ENCODE measurements at places on chromosomes 2 and 18. TPM values are rescaled to one million over a fixed set of nuclear protein-coding genes. Genes with fewer than 3 reads are reported as not detected.

GRCh38 chr2:19454125-19454524 lies 95.7 kb upstream of the OSR1 start:
- DNase-seq = no peak

- DNase-seq = no peak
Observed at GRCh38 chr2:230319211-230319862, 7.7 kb upstream of the SP140L start.

- peak; percentile 80 for DNase-seq
Observed at GRCh38 chr2:206800506-206801417, 35.4 kb downstream of the FASTKD2 start.

DNA sequence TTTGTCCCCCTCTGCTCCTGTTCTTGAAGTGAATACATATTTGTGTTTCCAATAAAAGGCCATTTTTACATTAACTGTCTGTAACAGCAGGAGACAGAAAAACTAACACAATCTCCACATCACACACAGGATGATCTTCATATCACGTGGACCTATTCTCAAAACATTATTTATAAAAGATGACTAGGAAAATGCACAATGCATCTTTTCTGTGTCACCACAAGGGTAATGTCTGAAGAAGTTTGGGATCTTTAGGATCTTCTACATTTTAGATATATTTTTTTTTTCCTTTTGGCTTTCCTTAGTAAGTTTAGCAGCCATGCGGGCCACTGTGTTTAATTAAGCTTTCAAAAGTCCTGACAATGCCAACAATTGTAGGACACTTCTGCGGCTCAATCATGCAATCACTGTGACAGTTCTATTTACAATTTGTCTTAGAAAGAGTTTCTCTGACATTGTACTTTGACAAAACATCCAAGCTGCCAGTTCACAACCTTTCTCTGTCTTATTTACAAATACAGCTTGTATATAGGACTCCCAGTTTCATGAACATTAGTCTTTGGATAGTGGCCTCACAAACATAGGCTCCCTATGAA lies 12.3 kb downstream of the BCL11A start:
- DNase-seq = no peak

GRCh38 chr2:231523451-231524285 lies 6.6 kb downstream of the NMUR1 start:
- no peak for DNase-seq

GRCh38 chr2:184339966-184340365 lies 258.4 kb upstream of the ZNF804A start:
- DNase-seq = peak; percentile 24

DNA sequence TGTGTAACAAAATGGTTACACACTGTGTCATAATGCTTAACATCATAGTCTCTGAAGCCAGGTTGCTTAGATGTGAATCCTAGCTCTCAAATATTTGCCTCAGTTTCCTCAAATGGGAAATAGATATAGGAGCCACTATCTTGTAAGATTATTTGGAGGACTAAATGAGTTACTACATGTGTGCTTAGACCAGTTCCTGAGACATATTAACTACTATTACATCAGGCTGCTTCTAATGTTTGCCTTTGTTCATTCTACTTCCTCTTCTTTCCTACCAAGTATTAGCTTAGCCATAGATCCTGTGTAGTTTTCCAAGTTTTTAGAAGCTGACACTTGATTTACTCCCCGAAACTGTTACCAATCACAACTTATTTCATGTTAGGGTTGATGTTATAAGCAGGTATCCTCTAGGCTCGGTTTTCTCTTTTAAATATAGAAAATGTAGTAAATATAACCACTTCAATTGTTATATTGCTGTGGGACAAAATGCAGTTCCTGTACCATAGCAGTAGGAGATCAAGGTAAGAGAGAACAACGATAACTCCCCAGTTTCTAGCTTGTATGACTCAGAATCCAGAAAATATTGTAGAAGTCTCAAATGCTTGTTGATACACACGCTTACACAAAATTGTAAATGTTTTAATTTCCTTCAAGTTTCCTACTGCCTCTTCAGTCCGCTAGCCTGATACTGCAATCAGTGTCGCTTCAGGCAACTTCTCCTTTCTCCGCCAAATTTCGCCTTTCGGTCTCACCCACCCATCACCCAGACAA lies 751 bp upstream of the DNAJC10 start:
- no peak for DNase-seq

DNA sequence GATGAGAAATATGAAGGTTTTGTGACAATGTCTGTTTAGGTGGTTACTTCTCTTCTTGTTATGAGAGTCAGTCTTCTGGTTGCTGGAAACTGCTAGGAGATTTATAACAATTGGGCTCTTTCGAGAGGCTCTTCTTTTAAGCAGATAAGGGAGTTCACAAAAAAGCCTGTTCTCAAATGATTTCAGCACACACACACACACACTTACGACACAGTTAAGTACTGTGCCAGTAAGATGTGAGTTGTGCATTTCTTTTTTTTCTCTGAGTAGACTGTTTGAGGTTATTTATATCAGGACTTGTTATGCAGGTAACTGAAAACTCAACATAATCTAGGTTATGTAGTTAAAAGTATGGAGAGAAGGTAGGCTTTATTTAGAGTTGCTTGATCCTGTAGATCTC lies 49.8 kb downstream of the MSH2 start:
- no peak for DNase-seq

GRCh38 chr18:8856769-8857393 lies 151.5 kb downstream of the MTCL1 start:
- DNase-seq = no peak

DNA sequence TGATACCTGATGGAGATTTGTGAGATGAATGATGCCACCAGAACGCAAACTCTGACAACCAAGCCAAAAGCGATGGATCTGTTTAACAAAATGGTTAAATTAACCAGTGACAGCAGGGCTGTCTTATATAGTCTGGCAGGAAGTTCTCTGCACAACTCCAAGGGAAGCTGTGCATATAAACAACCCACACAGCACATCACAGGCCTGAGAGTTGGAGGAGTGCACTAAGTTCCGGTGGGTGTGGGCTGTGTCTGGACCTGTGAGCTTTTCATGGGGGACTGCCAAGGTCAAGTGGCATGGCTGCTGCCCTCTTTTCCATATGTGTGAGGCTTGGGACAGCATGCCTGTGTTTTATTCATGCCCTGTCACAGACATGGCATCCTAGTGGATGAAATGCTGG lies 414.6 kb upstream of the TRIB2 start:
- no peak for DNase-seq

DNA sequence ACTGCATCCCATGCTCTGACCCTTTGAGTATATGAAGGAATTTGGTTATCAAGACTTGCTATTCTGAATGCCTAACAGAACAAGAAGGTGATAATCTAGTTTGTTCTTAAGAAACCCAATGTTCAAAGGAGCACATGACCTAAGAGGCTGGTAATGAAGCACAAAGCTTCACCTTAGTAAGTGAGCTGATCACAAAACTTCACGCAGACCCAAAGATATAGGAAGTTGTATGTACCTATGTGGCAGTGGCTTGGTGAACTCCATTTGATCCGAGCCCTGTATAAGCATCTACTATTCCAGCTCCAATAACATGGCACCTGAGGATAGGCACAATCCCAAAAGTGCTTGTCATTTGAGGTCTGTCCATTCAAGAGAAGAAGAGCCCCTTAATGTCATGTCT lies 78.6 kb downstream of the ANKRD44 start:
- DNase-seq = no peak

- DNase-seq = peak; percentile 60
Observed at GRCh38 chr2:85605406-85606115, 3.1 kb upstream of the TMEM150A start.

- DNase-seq = no peak
Observed at GRCh38 chr2:168949324-168949723, 48.2 kb downstream of the G6PC2 start.

GRCh38 chr2:238881353-238882081 lies 33.6 kb downstream of the TWIST2 start:
- no peak for DNase-seq

- no peak for DNase-seq
Observed at GRCh38 chr2:210363876-210364275, 48.9 kb upstream of the MYL1 start.

DNA sequence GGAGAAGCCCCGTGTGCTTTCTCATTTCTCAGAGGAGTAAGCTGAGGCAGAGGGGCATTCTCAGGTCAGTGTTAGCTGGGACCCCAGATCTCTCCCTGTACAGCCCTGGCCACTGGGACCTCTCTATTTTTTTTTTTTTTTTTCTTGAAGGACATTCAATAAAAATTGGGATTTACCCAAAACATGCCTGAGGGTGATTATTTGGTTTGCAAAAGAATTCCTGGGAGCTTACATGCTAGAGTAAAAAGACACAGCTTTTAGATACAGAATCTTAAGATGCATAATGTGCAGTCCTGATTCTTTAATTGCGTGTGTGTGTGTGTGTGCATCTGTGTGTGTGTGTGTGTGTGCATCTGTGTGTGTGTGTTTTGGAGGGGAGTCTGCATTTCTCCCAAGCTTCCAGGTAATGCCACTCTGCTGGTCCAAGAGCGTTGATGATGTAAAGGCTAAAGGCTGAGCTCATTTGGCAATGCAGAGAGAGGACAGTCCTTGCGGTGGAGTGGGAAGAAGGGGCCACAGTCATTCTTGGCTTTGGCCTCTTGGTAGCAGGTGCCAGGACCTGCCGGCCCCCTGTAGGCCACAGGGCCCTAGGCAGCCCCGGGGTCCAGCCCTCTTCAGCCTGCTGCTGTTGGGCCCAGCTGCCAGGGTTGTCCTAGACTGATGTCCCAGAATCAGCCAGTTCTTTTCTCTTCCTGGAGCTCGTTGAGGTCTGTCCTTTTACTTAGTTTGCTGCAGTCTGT lies 74.1 kb upstream of the MCFD2 start:
- no peak for DNase-seq

GRCh38 chr2:437756-438393 lies 150.0 kb upstream of the ALKAL2 start:
- DNase-seq = no peak

- no peak for DNase-seq
Observed at GRCh38 chr2:227398684-227399670, 11.2 kb upstream of the SCYGR1 start.

TMEM182 gene
- 2.9 TPM for total RNA-seq

PGAP1 gene
- 40.4 TPM for total RNA-seq

C2orf78 gene
- not detected for total RNA-seq

GREB1L gene
- not detected for total RNA-seq

FSHR gene
- total RNA-seq = not detected

TNFRSF11A gene
- 0.37 TPM for total RNA-seq

COL6A3 gene
- total RNA-seq = 0.86 TPM

UGT1A5 gene
- total RNA-seq = not detected

GALNT14 gene
- 9.7 TPM for total RNA-seq

LHCGR gene
- not detected for total RNA-seq

PCARE gene
- not detected for total RNA-seq

NAT8 gene
- total RNA-seq = not detected

GDF7 gene
- total RNA-seq = not detected
